Stimulated activated CD8-positive, alpha-beta memory T cell treated with anti-CD3 and anti-CD28 coated beads, Interleukin-4, amount 100 ng/mL, for 1 hour (primary cell): ENCODE measurements at places on chromosomes 6 and 20.

DNA sequence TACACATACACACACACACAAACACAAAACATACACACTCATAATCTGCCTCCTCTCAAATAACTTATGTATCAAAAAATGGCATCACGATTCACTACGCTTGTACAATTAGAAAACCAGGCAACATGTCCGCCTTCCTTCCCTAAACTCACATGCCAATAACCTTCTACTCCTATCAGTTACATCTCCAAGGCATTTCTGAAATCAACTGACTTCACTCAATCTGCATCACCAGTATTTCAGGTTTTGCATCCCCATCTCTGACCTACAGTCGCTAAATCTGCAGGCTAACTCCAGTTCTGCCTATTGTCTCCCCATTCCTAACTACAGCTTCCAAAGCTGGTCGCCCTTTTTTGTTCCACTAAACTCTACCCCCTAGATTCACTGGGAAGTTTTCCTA is 217.5 kb downstream of the PTPRK start:
- no peak for DNase-seq

- no peak for DNase-seq
Observed at GRCh38 chr6:141988954-141989705, 143.6 kb upstream of the GJE1 start.

GRCh38 chr20:36779656-36780025 is 6.1 kb upstream of the DSN1 start:
- no peak for DNase-seq

- DNase-seq = no peak
Observed at GRCh38 chr6:152750694-152751093, at the start of gene VIP. Gene VIP, plus strand, starts transcription at chr6:152750797. Its CDS starts 1,381 bp downstream, at chr6:152752178.

- DNase-seq = no peak
Observed at GRCh38 chr6:80021131-80021530, 16.7 kb downstream of the TTK start.

DNA sequence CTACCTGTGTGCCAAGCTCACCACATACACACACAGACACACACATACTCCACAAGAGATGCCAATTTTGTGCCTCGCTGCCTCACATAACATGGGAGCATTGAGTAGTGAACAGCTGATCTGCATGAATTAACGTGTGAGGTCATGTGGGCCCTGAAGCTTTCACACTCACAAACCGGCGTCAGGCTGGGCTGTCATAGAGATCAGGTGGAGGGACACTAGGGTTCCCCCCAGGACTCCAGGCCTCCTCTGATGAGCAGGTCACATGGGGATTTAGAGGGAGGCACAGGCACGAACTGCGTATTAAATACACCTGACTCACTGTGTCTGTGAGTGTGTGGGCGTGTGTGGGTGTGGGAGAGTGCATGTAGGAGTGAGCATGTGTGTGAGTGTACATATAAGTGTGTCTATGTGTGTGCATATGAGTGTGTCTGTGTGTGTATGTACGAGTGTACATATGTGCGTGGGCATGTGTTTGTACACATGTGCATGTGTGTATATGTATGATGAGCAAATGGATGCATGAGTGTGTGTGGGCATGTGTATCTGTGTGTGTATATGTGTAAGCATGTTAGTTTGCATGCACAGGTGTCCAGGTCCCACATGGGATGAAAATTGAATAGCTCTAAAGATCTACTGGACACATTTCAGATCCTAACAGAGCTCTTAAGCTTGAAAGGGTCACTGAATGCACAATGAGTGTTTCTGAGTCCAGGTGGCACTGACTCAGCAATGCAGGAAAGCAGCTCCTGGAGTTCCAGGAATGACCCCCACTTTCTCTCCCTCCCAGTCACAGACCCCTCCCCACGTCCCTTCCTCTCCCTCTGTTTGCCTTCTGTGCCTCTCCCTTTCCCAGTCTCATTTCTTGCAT is 336.6 kb downstream of the PREX1 start:
- DNase-seq = no peak

- DNase-seq = no peak
Observed at GRCh38 chr6:9458424-9458823, 956.5 kb downstream of the TFAP2A start.

DNA sequence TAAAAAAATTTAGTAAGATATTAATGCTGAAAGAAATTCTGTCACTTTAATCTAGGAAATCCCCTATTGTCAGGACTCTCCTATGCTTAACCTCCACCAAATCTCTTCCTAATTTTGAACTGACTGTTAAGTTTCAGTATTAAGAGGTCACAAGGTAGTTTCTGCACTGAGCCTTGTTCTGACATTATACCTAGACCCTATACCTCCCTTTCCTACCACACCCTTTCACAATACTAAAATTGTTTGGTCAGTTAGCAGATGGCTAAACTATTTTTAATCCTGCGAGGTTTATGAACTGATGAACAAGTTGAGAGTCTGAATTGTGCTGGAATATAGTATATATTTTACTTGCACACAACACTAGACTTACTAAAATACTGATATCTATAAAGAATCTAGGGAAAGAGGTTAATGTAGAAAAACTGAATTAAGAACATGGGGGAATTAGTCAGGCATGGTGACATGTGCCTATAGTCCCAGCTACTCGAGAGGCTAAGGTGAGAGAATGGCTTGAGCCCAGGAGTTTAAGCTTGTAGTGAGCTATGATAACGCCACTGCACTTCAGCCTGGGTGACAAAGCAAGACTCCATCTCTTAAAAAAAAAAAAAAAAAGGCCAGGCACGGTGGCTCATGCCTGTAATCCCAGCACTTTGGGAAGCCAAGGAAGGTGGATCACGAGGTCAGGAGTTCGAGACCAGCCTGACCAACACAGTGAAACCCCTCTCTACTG is 51.5 kb downstream of the HBS1L start:
- no peak for DNase-seq

DNA sequence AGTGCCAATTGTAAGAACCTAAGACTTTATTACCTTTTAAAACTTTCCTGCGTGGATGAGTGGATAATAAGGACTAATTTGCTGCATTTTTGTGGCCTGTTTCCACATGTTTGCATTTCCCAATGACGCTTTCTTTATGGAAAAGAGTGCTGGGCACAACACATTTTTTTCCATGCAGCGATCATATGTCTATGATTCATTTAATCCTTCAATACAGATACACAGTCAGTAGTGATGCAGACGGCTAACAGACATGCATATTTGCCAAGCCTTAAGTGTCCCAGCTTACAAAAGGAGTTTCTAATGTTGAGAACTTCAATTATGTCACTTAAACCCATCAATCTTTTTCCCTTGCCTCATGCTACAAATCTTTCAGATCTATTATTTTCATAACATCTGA is 239.8 kb upstream of the PREP start:
- no peak for DNase-seq

DNA sequence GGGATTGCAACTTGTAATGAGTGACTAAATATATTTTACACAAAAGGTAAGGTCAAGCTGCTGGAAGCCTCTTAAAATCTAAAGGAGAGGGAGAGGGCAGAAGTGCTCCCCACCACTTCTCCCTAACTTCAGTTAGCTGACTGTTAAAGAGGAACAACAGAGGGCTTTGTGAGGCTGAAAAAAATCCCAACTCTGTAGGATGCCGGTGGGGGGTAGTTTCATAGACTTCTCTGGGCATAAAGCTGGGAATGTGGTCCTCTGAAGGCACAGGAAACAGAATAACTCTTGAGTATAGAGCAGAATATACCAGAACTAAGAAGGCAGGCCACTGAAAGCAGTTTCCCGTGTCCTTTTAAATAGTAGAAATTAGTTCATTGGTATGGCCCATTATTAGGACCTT is 71.6 kb downstream of the KIF6 start:
- DNase-seq = no peak

GRCh38 chr6:133240511-133241085 is 559 bp upstream of the EYA4 start:
- DNase-seq = no peak

GRCh38 chr20:55947701-55948100 is 57.6 kb downstream of the CBLN4 start:
- no peak for DNase-seq

DNA sequence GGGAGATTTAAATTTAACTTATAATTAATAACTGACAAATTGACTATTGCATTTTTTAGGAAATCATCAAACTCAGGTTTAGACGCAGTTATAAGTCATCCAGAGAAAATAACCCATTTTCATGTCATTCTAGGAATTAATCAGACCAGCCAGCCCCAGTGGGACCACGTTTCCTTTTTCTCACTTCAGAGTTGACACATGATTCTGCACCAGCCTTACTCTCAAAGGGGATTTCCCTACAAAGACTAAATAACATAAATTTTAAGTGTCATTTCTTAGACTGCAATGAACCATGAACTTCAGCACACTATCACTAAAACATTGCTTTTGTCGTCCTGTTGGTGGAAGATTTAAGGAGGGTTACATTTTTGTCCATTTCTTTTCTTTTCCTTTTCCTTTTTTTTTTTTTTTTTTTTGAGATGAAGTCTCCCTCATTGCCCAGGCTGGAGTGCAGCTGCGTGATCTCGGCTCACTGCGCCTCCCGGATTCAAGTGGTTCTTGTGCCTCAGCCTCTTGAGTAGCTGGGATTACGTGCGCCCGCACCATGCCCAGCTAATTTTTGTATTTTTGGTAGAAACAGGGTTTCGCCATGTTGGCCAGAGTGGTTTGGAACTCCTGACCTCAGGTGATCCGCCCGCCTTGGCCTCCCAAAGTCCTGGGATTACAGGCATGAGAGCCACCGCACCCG is 3.6 kb downstream of the IPCEF1 start:
- DNase-seq = no peak

DNA sequence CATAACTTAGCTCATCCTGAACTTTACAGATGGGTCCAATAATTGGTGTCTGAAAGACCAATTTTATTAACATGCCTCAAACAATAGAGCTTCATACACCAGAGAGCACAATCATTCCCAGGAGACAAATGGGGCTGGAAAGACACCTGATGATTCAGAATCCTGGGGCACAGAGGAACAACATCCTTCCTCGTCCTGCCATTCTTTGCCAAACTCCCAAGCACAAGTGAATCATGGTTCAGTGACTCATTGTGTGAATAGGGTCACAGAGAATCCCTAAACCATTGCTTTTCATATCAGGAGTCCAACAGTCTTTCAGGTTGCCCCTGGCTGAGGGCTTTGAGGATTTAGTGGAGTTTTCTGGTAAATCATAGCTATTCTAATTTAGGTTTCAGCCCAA is 266.4 kb upstream of the BMP2 start:
- DNase-seq = no peak

- DNase-seq = no peak
Observed at GRCh38 chr6:170006071-170006899, 254.9 kb downstream of the ERMARD start.

GRCh38 chr6:113092795-113093194 is 745.7 kb downstream of the RFPL4B start:
- DNase-seq = no peak

GRCh38 chr6:115750292-115750691 is 310.4 kb downstream of the FRK start:
- no peak for DNase-seq

DNA sequence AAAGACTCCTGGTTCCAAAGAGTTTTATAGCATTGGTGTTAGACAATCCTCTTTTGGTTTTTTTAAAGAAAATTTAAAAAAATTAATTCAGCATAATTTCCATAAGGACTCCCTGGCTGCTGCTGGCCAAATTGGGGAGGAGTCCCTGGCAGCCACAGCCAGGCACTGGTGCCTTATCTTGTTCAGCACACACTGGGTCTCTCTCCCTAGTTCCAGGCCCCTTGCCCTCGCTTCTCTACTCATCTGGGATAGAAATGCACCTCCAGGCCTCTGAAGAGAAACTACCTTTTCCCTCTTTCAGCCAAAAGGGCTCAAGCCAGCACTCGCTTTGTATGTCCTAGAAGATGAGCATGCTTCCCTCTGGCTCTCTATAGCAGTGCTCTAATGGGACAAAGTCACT is 13.4 kb upstream of the MAPK13 start:
- DNase-seq = no peak

DNA sequence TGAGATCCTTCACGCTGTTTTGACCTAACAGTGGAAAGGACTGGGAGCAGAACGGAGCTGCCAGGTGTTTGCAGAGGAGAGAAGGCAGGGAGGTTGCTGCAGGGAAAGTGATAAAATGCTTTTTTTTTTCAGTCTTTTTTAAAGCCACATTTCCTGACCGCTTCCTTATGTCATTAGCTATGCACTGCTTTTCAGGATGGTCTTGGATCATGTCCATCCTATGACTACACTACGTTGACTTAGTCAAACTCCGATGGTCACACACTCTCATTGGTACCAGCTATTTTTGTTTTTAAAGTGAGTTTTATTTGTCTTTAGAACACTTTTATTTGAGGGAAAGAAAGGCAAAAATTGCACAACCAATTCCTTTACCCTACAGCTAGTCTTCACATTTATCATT is 89.2 kb upstream of the EXOC2 start:
- DNase-seq = no peak

DNA sequence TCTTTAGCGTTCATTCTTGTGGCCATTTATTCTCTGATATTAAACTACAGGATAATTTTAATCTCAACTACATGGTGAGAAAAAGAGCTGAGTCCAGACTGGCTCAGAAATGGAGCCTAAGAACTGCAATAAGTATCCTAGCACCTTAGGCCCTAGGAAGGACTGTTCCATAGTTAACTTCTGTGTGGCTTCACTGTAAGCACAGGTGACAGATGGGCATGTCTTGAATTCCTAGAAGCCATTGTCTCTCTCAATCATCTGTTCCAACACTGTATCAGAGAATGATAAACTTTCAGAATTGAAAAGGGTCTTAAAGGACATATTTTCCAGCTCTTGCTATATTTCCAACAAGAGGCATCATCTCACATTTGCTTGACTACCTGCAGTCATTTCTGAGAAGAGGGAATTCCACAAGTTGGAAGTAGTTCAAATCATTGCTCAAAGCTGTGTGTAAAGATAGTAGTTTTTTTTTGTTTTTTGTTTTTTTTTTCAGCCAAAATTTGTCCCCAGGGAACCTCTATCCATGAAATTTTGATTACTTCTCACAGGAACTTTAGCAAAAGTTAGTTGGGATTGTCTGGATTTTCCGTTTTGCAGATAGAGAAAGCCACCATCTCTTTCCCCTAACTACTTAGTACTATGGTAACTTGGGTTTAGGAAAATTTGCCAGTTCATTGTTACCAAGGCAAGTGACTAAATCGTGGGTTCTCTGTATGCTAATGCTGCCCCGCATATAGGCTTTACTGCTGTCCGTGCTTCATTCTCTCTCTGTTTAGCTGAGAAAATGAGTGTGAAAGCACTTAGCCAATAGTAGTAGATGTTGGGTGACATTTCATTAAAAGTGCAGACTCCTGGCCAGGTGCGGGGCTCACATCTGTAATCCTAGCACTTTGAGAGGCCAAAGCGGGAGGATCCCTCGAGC is 47.2 kb downstream of the KCNS1 start:
- no peak for DNase-seq

DNA sequence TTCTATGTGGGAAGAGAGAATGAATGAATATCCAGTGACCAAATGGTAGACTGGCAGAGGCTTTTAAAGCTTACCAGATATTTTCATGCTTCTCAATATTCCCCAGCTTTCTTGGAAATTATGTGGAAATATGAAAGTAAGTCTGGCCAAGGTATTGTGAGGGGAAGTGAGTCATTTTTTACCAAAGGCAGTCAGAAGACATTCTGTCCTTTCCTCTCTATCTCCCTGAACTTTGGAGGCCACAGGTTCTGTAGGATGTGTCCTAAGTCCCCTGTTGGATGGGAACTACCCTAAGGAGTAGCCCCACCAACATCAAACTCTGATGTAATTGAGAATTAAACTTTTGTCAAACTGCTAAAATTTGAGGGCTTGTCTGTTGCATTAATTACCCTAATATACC is 593.8 kb upstream of the NRSN1 start:
- DNase-seq = no peak
